ENCODE measurements at places on chromosomes 7 and 10.

DNA sequence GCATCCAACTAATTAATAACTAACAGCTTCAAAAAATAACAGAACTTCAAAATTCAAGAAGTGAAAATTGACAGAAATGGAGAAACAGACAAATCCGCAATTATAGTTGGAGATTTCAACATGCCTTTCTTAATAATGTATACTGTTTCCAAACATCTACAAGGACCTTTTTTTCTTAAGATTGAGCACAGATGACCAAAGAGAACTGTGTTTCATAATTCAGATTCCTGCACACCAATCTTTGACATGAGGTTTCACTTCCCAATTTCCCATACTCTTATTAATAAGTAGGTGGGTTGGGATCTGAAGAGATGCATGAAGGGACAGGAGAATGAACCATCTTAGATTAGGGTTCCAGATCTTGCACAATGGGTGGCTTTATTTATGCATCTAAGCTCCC lies 24.9 kb upstream of the GIMAP7 start:
- DNase-seq: no peak

DNA sequence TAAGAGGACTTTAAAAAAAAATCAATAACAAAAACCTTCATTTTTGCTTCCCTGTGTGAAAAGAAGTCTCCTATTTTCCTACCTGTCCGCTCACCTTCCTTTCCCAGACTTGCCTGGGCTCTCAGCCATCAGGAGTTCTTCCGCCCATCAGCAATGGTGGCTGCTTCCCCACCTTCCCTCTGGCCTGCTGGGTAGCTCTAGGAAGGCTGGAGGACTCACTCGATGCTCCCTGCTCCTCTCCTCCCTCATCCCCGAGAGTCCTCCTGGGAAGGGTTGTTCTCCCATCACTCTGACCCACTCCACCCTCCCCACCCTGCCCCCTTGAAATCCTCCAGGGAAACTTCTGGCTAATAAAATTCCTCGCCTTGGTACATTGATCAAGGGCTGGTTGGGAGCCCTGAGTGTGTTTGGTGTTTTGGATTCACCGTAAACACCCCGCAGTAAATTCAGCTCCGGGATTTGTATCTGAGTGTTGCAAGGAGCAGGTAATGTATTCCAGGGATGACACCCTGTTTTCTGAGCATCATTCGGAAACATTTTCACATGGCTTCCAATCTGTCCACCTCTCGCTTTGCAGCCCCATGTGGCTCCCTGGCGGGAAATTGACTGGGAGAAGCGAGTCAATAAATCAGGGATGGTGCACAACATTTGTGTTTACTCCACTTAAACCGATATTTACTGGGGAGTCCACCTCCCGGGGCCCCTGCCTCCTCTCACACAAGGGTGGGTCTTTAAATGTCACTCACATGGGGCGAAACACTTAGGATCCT lies 126.4 kb upstream of the SDK1 start:
- DNase-seq: no peak

GRCh38 chr10:58028597-58029366 lies 238.9 kb downstream of the IPMK start:
- peak; percentile 83 for DNase-seq

- DNase-seq: no peak
These were observed 443.0 kb upstream of the MKI67 start for GRCh38 chr10:128568990-128569945.

DNA sequence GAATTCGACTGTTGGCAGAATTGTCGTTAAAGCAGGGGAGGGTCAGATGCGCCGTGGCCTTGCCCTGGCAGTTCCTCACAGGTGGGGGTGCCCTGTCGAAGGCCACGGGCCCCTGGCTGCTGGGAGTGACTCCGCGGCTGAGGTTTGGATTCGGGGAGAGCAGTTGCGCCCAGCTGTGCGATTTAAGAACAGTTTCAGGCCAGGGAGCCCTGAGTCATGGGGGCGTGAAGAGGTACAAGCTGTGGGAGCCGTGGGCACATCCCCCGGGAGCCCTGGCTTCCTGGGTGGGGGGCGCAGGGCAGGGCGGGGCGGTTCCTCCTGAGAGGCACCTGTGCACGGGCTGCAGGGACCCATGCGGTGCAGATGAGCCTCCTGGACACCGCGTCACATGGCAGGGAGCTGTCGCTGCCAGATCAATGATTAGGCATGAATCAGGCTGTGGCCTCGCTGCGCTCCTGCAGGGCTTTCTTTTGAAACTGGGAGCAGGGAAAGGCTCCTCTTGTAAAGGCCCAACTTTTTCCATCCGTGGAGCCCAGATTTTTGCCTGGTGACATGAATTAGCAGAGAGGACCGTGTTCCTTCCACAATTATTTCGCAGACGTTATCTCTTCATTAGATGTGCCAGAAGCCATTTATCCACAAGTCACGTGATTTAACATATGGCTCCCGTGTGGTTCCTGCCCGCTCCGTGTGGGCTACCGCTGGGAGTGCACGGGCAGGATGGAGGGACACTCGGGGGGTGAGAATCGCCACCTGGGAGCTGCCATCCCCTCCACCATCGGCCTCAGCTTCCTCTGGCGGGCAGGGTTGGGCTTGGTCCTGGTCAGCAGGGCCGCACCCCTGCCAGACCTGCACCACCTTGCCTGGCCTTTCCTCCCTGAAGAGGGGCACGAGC lies 918 bp downstream of the PWWP2B start:
- peak; percentile 53 for DNase-seq

DNA sequence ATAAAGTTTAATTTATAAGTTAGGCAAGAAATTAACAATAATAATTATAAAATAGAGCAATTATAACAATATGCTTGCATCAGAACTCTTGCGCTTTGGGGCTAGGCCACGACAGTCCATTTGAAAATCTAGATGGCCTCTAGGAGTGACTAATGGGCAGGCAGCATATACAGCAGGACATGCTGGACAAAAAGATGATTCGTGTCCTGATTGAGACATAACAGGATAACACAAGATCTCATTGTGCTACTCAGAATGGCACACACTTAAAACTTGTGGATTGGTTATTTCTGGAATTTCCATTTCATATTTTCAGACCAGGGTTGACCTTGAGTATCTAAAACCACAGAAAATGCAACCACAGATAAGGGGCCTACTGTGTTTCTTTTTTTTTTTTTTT lies 27.5 kb downstream of the CTNNA3 start:
- DNase-seq: peak; percentile 24

DNA sequence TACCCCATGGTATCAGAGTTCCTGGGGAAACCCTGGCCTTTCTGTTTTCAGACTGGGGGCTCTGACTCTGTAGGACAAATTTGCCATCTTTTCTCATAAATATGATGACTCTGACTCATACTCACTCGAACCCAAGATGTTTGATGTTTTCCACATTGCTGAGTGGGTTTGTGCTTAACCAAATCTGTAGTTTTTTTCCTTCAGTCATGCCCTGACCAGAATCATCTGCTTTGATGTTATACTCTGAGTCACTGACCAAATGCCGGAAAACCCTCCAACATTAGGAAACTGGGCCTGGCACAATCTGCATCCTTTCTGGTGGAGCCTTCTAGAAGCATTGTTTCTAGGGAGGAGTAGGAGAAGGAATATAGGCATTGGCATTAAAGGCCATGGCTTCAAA lies 118.7 kb downstream of the C10orf105 start:
- DNase-seq: peak; percentile 69

DNA sequence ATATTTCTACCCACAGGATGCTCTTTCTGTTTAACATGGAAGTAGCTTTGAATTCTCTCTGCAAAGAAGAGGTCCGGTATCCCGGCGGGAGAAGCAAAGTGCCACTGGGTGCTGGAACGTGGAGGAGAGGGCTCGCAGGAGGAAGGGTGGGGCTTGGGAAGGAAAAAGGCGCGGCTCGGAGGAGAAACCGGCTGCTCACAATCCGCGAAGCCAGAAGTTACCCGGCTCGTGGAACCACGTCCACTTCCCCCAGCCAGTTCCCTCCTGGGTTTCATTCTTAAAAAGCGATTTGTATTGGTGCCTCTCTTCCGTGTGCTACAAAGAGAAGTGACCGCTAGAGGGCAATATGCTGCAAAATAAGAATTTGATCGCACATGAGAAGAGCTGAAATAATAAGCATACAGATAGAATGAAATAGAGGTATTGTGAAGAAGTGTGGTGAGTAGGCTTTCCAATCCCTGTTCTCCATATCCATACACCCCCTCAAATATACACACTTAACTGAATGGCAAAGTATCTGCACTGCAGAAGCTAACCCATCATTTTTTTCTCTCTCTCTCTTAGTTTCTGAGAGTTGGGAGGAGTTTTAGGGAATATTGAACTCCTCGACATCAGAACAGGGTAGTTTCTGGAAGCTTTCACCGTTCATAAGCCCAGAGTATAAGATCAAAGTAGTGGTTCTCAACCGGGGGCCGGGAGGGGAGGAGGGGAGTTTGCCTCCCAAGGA lies 31.1 kb downstream of the TRIL start:
- peak; percentile 90 for DNase-seq

- peak; percentile 79 for DNase-seq
These were observed 331.3 kb upstream of the COBL start for GRCh38 chr7:51647931-51648351.

- no peak for DNase-seq
These were observed 25.9 kb downstream of the TYW1 start for GRCh38 chr7:67022511-67022910.

- no peak for DNase-seq
These were observed 111.3 kb upstream of the PDSS1 start for GRCh38 chr10:26586211-26586610.

DNA sequence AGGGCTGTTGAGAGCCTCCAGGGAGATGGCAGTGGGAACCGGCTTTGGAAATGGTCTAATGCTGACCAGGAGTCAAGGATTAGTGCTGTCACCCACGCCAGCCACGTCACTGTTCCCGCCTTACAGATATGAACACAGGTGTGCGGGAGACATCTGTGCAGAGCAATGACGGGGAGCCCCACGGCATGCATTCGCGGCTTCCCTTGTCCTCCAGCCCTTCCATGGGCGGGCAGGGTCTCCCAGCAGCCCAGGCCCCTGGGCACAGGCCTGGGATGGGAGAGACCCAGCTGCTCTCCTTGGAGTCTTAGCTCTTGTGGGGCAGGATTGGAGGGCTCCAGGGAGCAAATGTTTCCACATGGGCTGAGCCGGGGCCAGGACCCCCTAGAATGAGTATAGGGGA lies 94.2 kb downstream of the MYL10 start:
- no peak for DNase-seq

DNA sequence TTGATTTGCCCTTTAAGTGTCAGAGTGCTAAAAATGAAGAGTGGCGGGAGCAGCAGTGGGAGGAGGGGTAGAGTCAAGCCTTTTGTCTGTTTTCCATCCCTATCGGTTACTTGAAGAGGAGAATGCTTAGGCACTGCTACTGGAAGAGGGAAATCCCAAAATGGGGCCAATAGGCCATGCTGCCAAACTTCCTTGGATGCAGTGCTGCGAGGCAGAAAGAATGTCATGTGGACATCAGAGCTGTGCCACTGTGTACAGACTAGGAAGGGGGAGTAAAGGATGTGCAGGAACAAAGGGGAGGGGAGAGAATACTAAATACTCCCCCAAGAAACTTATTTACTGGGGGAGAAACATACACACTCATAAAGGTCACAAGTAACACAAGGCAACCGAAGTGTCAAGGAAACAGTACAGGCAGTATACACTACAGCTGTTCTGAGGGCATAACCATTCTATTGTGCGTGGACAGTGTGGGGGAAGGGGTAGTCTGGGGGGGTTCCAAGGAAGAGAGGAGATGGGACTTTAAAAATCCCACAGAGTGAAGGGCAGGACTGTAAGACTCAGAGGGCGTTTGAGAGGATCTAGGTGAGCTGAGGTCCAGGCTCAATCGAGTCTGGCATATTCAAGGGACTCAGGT lies 228.7 kb upstream of the PLXNA4 start:
- no peak for DNase-seq

- peak; percentile 49 for DNase-seq
These were observed 140.7 kb downstream of the RGS10 start for GRCh38 chr10:119401671-119402395.

GRCh38 chr7:16563281-16564022 lies 36.8 kb downstream of the LRRC72 start:
- no peak for DNase-seq

DNA sequence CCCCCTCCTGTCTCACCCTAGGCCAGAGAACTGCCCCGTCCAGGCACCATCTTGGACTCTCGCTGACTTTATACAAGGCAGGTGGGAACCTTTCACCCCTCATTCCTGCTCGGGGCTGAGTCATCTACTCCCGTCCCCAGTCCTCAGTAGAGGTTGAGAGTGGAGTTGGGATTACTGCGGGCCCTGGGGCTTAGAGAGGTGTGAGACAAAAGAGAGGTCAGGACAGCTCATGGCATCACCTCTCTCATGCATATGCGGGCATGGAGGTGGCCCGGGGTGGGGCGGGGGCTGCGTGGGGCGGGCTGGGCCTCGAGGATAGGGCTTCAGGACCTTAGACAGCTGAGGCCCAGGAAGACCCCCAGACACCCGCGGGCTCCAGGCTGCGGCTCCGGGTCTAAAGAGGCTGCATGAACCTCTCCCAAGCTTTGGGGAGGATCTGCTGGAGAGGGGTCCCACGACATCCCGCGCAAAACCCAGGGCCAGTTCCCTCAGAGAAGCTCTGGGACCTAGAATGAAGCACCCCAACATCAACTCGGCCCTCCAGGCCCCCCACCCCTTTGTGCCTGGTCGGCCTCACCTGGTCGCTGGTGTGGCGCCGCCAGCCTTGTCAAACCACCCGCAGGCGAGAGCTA lies 317 bp downstream of the PDZD7 start:
- DNase-seq: no peak

DNA sequence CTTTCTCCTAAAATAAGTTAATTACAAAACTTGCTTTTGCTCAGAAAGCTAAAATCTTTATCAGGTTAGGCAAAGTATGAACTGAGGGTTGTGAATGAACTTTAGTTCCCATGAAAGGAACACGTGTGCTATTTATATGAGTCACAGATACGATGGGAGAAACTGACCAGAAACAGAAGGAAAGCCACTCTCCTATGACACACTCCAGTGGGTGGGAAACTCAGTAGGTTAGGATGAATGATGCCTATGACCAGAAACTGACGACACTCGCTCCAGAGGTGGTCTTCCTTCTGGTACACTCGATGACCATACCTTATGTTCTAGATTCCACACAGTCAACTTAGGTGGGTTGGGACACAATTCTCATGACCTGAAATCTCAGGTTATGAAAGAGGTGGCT lies 215.7 kb upstream of the INHBA start:
- DNase-seq: peak; percentile 65

Data from MCF 10A (cell line).